Stimulated activated CD8-positive, alpha-beta memory T cell treated with anti-CD3 and anti-CD28 coated beads, Interleukin-7, amount 100 ng/mL, for 1 hour (primary cell): ENCODE measurements at places on chromosomes 5 and 9.

GRCh38 chr5:83764101-83764500 is 43.4 kb upstream of the HAPLN1 start:
- no peak for DNase-seq

DNA sequence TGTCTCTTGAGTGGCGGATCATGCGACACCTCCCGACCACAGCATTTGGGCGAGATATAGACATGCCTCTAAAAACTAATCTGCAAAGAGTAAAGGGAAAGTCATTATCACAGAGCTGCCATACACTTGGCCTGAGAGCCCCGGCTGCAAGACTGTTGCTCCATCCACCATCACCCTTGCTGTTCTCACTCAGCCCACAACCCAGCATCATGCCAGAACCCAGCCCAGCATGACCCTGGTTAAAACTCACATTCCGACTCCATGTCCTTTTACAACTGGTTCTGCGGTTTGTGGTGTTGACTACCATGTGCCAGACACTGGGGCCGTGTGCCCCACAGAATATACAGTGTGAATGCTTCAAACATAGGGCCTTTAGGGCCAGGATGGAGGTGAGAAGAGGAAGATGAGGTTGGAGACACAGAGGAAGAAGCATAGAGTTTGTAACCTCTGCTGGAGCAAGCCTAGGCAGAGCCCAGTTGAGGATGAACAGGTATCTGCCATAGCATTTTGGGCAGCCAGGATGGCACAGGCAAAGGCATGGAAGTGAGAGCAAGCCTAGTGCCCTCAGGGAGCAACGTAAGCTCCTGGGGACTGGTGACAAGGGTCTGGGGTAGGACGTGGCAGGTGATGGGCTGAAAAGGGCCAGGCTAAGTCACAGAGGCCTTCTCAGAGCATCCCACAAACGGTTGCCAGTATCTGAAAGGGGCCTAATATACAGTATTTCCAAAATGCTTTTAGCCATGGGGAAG is 37.5 kb upstream of the SMU1 start:
- no peak for DNase-seq

- peak; percentile 28 for DNase-seq
These were observed 115.9 kb downstream of the CDC42SE2 start for GRCh38 chr5:131379723-131380122.

DNA sequence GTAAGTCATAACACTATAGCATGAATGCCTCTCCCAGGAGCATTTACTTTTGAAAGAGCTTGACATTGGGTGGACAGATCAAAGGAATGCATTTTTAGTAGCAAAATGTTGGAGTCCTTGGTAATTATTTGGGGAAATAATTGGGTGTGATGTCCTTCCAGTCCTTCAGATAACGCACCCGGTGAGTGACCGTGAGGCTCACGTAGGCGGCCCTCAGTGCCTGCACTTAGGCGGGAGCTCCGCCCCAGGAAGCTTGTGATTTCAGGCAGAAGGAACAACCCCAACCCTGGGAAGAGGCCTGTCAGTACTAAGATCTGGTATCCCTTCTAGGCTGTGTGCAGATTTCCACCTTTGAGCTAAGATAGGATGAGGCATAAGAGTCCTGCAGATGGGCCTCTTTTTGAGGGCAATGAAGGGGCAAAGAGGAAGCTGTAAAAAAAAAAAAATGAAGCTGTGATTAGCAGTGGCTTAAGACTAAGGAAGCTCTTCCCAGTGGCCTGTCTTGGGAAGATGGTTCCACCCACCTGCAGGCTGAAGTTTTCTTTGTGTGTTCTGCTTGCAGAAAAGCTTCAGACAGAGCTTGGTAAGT is 14.9 kb downstream of the BTNL9 start:
- no peak for DNase-seq

DNA sequence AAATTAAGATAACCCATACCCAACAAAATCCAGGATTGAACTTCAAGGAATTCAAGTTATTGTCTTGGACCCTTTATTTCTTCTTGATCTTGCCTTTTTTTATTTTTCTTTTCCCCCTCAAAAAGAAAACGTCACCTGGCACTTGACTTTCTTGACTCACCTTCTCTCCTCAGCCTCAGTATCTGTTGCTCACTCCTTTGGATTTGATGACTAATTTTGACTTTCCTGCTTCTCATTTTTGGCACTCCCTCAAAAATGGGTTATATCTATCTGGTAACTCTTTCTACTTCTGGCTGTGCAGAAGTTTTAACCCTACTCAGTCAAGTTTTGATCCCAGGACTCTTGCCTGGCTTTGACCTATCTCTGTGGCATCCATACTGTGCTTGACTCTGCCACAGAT is 66.6 kb upstream of the SPATA31D4 start:
- DNase-seq, result no peak

GRCh38 chr5:69517763-69518212 is 25.2 kb downstream of the OCLN start:
- DNase-seq, result no peak

DNA sequence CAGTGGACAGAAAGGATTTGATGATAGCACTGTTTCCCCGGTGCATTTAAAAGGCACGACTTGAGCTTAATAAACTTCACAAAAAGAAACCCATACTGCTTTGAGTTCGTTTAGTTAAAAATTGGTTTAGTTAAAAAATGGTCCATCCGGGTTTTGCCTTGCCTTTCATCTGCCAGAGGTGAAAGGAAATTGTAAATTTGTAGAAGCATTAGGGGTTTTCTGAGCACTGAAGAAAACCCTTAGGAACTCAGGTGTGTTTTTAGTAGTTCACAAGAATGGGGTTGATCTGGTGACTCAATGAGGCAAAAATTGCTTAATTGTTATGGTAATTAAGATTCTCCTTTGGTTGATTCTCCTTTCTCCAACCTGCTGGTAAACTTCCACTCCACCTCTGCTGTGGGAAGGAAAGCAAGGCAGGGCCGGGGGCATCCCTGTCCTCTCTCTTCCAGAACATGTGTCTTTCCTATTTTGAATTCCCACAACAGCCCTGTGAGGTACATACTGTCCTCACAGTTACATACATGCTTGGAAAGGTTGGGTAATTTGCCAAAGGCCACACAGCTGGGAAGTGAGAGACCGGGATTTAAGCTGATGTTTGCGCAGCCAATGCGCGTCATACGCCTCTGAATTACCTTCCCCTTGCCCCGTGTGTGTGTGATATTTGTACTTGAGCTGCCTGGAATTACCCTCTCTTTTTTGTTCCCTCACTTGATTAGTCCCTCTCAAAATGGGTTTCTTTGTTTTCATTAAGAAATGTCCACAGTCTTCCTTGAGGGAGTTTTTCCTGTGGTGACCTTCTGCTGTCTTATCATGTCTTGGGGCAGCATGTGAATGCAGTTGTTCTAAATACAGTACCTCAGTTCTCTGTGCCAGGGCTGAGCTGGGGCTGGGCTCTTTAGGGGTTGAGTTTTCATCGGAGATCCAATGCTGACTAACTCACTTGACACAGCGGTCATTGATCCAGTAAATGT is 94.4 kb downstream of the ARHGAP26 start:
- no peak for DNase-seq

- no peak for DNase-seq
These were observed 28.7 kb downstream of the ISL1 start for GRCh38 chr5:51411921-51412325.

DNA sequence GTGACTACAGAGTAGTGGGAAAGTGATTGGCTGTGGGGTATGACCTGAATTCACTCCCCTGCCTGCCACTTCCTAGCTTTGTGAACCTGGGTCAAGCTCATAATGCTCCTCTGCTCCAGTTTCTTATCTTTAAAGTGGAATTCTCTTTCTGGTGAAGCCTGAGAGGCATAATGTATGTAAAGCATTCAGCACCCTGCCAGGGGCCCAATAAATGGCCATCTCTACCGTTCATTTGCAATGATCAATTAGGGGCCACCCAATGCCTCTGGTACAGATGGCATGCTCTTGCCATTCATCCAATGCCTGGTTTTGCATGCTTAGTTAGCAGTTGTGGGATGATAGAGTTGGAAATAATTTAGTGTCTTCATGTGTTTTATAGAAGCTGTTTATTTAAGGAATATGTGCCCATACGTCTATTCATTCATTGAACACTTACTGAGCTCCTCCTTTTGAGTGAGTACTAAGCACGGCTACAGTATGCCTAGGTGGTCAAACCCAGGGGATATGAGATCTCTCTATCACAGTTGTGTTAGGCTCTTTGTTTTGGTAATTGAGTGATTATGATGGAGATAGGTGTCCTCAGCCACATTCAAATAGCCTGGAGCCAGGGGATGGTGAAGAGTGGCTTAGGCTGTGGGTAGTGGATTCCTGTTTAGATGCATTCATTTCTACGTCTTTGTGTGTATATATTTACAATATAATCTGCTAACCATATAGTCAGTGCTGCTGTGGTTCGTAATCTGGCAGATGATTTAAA is 15.3 kb downstream of the ZNF462 start:
- DNase-seq, result no peak

GRCh38 chr9:135826188-135826545 is 81.2 kb downstream of the CAMSAP1 start:
- DNase-seq, result no peak

DNA sequence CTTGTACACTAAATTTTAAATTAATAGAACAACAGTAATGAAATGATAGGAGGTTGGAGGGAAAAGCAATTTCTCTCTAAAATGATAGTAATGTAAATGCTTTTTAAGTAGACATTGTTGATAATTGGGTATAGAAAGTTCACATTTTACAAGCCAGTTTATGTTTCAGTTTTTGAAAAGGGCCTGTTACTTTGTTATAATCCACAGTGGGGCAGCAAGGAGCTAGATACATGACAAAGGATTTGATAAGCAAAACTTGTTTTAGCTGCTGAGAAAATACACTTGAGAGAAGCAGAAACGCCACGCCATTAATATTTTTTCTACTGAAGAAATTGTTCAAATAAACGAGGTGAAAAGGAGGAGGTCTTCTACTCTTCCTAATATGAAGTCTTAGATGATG is 30.2 kb downstream of the SREK1 start:
- no peak for DNase-seq

GRCh38 chr5:33195431-33196165 is 245.2 kb upstream of the TARS1 start:
- DNase-seq, result no peak

DNA sequence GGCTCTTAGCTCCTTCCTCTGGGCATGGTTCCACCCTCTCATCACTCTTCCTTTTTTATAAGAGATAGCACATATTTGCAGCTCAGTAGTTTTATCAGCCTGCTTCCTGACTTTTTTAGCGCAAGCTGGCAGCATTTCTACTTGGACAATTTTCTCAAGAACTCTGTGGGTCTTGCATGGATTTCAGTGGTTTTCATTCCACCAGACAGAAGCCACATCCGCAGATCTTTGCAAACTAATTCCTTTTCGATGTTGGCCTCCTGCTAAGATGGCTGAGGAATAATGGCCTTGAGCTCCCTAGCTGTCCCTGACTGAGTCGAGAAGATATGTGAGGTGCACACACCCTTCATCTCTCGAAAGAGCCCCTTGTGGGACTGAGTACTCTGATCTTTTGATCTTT is 49.5 kb downstream of the GALNT12 start:
- DNase-seq, result no peak

DNA sequence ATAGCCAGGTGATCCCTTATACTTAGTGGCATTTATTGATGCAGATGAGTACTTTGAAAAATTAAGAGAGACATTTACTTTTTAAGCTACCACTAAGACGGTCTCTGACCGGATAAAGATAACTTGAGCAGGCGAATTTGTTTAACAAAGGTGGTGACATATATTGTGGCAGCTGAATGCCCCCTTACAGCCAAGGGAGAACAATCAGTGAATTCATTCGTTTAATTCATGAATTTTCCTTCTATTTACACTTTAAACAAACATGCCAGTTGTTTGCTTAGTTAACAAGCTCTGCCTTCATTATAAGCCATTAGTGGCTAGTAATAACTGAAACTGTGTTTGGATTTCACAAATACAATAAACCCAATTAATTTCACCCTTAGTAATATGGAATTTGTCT is 187.1 kb downstream of the AOPEP start:
- DNase-seq, result no peak

DNA sequence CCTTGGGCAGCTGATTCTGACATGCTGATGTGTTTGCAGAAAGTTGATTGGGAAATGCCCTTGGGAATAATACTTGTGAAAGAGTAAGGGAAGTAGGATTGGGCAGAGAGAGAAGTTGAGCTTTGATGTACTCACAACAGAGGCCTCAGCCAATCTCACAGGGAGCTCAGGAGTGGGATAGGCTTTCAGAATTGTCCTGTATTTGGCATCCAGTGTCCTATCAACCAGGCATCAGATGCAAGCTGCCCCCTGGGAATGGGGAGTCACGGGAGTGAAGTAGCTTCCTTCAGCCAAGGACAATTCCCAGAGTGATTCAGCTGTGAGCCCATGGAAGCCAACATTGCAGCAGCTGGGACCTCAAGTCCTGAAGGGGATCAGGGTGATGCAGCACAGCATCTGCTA is 39.6 kb downstream of the DMAC1 start:
- DNase-seq, result no peak

DNA sequence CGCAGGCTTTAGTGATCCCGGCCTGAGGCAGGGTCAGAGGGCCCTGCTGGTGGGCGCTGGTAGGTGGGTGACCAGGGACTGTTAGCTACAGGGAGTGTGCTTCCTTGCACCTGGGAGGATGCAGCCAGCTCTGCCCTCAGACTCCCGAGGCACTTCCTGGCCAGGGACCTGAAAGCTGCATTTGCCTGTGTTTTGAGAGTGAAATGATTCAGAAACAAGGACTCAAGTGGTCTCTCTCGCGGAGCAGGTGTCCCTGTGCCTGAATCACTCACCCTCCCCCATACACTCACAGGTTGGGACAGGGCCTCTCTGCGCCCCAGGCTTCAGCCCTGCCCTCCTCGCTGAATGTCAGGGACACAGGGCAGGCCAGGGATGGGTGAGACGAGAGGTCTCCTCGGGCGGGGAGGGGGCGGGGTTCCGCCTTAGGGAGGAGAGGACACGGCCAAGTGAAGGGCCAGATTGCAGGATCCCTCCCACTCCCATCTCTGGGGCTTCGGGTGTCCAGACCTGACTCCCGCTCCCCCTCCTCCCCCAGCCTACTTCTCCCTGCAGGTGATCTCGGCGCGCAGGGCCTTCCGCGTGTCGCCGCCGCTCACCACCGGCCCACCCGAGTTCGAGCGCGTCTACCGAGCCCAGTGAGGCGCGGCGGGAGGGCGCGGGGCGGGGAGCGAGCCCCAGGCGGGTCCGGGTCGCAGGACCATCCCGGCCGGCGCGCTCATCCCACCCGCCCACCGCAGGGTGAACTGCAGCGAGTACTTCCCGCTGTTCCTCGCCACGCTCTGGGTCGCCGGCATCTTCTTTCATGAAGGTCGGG is 1.5 kb downstream of the LTC4S start:
- no peak for DNase-seq

- DNase-seq, result no peak
These were observed 142.8 kb downstream of the BARX1 start for GRCh38 chr9:93812410-93812668.

DNA sequence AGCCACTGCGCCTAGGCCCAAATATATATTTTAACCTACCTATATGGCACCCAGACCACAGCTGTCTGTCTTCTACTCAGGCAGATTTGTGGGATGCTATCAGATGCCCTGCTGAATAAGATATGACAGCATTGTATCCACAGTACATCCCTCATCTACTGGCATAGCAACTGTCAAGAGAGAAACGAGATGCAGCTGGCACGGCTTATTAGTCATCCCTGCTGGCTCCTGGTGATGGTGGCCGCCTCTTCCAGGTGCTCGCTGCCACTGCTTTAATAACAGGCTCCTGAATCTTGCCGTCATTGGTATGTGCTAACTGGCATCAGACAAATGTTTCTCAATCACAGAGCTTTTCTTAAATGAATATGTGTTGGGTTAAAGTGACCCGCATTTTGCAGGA is 34.0 kb downstream of the B4GALT1 start:
- no peak for DNase-seq
